Forelimb muscle (tissue), 1 donor: ENCODE measurements at places on chromosomes 12 and 14. TPM values are rescaled to one million over a fixed set of nuclear protein-coding genes. Genes with fewer than 3 reads are reported as not detected.

EPYC gene
- polyA plus RNA-seq, result not detected

ACVRL1 gene
- polyA plus RNA-seq, result 44.9 TPM

APEX1 gene
- 163 TPM for polyA plus RNA-seq

KCNH5 gene
- polyA plus RNA-seq, result 0.05 TPM

OTUB2 gene
- polyA plus RNA-seq, result 0.49 TPM

TAS2R14 gene
- 3.5 TPM for polyA plus RNA-seq

KRT73 gene
- not detected for polyA plus RNA-seq

ABCD2 gene
- polyA plus RNA-seq, result 0.06 TPM

KRT72 gene
- 0.08 TPM for polyA plus RNA-seq

NPAS3 gene
- polyA plus RNA-seq, result 4.0 TPM

RAD9B gene
- 4.4 TPM for polyA plus RNA-seq

TDRD9 gene
- polyA plus RNA-seq, result 0.62 TPM

FGF23 gene
- 0.19 TPM for polyA plus RNA-seq

OTX2 gene
- not detected for polyA plus RNA-seq
